ENCODE measurements at places on chromosomes 3 and 15.

DNA sequence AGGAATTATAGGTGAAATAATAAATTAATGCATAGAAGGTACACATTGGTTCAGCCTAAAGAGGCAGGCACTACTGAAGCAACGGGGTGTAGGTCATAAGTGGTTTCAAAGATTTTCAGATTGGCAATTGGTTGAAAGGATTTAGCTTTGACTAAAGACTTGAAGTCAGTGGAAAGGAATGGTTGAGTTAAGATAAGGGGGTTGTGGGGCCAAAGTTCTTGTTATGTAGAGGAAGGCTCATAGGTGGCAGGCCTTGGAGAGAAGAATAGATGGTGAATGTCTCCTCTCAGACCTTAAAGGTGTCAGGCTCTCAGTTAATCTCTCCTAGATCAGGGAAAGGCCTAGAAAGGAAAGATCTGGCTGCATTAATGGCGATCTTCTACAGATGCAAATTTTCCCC lies 209.8 kb downstream of the ATP10A start:
- DNase-seq: no peak

- no peak for DNase-seq
Observed at GRCh38 chr3:172647080-172647479, 63.8 kb downstream of the NCEH1 start.

DNA sequence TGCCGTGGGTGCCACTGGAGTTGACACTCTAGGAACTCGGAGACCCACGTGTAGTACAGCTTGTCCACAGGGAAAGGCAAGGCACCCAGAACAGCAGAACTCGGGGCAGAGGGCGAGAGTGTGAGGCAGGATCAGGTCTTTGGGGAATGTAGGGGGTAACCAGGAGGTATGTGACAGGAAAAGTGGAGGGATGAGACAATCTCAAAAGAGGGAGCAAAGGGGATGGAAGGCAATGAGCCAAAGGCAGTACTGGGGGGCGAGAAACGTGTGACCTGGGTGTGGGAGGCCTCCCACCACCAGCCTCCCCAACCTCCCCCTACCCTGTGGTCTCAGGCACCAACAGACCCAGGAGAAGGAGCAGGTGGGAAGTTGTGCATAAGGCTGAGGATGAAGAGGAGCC lies 48.9 kb downstream of the UMPS start:
- DNase-seq: no peak

DNA sequence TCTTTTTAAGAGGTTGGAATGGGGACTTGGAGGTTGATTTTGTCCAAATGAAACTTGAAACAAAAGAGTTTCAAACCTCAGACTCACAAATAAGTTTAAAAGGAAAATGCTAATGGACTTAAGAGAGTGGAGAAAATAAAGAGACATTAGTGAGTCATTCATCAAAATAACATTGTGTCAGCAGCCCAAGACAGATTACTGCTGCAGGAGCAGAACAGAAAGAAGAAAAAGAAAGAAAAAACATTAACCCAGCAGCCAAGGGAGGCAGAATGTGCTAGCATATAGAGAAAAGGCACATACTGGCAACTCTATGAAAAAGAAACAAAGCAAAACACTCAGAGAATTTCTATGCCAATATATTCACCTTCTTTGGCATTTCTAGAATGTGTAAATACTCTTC lies 42.6 kb downstream of the ADAMTS9 start:
- DNase-seq: no peak

GRCh38 chr3:144085964-144086363 lies 114.3 kb downstream of the DIPK2A start:
- DNase-seq: no peak

DNA sequence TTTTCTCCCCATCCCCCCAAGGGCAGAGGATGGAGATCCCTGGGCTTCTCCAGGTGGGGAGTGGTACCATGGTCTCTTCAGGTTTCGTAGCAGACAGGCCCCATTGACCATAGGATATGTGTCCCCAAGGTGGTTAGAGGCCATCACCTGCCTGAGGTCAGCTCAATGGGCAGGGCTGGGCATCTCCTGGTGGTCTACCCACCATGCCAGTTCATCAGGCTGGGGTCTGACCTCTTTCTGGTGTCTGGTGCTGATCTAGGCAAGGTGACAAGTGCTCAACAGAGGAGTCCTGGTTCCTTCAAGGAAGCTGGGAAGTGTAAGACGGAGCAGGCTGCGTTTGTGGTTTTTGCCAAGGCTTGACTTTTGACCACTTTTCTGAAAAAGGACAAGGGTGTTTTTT lies 71.4 kb downstream of the SMAD3 start:
- DNase-seq: no peak

DNA sequence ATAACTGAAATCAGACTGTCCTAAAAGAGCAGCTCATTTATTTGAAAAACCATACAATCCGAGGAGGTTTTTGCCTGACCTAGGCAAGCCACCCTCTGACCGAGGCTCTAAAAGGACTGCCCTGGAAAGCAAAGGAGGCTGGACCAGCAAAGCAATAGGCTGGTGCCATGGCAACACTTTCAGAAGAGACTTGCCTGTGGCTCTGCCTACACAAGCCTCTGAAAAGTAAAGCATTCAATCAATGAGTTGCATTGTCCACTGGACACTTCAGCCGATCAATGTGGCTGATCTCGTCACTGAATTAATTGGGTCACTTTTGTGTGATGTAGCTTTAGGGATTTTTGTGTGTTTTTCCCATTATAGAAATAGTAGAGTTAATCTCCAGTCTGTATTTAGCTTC lies 99.1 kb upstream of the SEMA6D start:
- DNase-seq: no peak

DNA sequence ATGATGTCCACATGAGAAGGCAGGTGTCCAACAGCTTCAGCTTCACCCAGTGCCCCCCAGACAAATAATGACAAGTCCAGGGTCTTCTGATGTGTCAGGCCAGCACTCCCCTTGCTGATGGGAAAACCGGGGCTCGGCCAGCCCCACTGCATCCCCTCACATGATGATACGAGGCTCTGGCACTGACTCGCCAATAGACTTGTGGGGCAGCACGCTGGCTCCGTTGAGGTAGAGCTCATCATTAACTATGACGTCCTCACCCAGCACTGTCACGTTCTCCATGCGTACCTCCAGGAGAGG lies 2.1 kb upstream of the AMIGO3 start:
- DNase-seq: no peak

GRCh38 chr15:74179101-74179841 lies 5.8 kb downstream of the ISLR start:
- peak; percentile 96 for DNase-seq

GRCh38 chr3:125334675-125335560 lies 40.2 kb downstream of the ZNF148 start:
- no peak for DNase-seq

DNA sequence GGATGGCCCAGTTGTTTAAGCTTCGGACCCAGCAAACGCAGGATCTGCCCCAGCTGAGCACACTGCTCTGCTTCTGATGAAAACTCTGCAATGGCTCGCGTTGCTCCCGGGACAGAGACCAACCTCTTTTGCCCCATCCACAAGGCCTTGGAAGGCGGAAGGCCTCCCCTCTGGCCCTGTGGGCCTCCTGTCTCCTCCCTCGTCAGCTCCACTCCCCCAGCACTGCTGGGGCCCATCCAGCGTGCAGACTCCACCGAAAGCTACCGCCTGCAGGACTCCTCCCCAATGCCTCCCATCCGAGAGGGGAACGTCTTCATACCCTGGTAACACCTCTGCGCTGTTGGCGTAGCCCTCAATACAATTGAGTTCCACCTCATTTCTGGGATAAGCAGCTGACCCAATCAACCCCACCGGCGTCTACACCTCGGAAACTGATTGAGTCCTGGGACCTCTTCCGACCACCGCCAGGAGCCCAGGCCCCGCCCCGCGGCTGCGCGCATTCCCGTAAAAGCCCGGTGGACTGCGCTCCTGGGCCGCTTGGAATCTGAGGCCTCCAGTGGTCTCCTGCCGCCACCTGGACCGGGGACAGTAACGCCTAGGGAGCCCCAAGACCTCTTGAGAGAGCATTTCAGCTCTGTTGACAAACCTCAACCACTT lies at the start of gene PRR23E:
Gene PRR23E, plus strand, starts transcription at position 556 of the 657 bp plus-strand sequence. CDS start 3,555 bp downstream, outside the sequence.
- no peak for DNase-seq

DNA sequence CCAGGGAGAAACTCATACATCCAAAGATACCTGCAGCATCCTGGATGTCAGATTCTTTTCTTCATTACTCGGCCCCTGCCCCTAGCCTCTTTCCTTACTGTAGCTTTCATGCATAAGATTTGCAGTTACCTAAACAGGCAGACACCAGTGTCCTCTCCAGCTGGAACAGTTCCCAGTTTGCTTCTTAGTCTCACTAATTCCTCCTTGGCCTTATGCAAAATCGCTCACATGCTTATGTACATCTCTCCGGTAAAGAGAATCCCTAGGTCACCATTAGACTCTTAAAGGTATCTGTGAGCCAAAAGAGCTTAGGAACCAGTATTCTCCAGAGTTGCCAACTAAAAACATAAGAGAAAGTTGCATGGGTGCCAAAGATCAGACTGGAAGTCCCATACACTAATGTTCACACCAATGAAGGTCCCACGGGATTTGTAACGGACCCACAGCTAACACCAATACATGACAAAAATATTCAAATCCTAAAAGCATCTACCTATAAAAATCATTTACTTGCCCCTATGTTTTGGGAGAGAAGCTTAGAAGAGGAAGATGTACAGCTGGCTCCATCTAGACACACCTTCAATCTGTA lies 66.6 kb downstream of the CBLB start:
- no peak for DNase-seq

GRCh38 chr3:195892105-195893043 lies 16.0 kb downstream of the TNK2 start:
- no peak for DNase-seq

DNA sequence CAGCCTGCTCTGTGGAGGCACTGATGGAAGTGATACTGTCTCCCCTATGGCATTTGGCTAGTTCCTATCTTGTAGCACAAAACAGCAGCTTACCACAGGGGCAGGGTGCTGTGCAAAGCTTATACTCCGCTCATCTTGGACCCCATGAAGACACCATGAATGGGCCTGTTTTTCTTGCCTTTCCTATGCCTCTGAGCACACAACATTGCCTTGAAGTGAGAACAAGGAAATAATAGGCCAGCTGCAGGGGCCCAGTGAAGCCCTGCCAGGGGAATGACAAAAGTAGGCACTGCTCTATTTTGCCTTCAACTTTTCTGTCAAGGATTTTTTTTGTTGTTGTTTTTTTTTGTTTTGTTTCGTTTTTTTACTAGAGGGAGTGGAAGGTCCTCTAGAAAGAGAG lies 110.3 kb downstream of the PDE8A start:
- DNase-seq: no peak
